Activated CD8-positive, alpha-beta T cell treated with anti-CD3 and anti-CD28 coated beads, Interleukin-2, amount 10 ng/mL, durations not matched to agents 7 days and 5 days (primary cell): ENCODE measurements at places on chromosomes 3 and 15. TPM values are rescaled to one million over a fixed set of nuclear protein-coding genes. Genes with fewer than 3 reads are reported as not detected.

- no peak for DNase-seq
These were observed 10.6 kb upstream of the UTS2B start for GRCh38 chr3:191340966-191341365.

GRCh38 chr3:53161820-53162671 is 1.0 kb downstream of the PRKCD start:
- peak; percentile 35 for DNase-seq

- no peak for DNase-seq
These were observed 304.9 kb downstream of the FGF12 start for GRCh38 chr3:192422321-192422996.

DNA sequence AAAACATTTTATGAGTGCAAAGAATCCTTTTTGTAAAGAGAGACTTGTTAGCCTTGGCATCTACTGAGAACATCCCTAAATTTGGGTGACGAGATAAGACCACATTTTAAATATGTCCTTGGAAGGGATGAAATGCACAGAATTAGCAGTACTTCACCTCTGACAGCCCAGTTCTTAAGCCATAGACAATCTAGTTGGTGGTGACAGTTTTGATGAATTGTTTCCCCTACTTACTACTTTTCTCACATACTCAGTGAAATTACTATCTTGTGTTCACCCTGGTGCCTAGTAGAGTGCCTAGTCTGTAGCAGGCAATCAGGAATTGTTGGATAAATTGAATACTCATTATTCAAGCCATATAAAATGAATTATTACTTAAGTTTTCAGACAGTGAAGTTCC is 3.4 kb downstream of the SCAANT1 start:
- DNase-seq, result no peak

DNA sequence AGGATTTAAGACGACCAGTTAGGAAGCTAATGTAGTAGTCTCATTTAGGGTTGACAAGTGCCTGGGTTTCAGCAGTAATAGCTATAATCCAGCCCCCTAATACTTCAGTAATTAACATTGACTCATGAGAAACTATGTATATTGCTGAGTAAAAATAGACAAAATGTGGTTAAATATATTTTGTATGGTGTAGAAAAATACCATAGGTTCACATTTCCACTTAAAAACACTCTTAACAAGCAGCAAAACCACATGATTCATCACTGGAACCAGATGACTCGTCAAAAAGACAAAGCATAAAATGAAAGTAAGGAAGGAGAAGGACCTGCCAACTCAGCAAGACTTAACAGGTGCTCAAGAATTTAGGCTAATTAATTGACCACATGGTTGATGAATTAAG is 288.9 kb downstream of the EFHB start:
- DNase-seq, result no peak

DNA sequence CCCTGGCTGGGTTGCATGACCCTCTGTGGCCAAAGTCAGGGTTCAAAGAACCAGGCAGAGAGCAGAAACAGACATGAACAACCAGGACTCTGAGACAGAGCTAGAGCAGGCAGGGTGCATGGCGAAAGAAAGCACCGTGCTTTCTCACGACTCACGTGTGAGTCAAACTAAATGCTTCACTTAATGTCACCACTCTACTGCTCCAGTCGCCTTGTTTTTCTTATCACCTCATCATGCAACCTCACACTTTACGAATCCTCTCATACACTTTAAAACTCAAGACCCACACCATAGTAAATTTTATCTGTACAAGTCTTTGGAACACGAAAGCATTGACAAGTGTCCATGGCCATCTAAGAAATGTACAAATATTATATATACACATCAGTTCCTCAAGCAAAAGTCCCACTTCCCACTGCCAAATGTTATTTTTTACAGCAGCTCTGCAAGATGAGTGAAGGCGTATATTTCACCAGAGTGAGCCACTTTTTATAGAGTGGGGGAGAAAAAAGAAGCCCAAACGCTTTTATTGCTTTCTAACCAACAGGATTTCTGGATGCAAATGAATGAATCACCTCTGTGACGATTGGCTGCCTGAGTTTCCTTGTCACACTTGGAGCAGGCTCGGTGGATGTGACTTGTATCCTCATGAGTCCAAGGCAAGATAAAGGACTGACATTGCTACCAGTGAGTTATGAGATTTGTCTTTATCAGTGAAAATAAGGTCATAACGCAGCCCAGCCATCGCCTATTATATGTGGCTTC is 16.0 kb upstream of the MEGF11 start:
- DNase-seq, result no peak

- DNase-seq, result no peak
These were observed 177.4 kb upstream of the CRBN start for GRCh38 chr3:3356846-3357245.

DNA sequence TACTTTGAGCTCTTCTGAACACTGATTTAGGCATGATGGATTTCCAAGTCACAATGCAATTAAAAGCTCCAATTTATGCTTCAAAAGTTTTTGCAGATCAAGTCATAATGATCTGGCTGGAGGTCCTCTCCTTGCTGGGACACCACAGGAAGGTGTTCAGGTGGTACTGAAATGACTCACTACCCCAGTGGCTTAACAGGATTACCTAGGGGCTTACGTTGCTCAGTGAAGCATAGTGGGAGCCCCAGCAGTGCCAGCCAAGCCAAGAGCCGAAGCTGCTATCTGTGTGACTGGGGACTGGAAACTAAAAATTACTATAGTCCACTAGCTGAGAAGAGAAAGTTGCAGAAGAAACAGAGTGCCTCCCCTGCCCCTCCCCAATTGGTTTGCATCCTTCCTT is 110.1 kb upstream of the LPP start:
- DNase-seq, result peak; percentile 57

The SLC27A2 gene
- total RNA-seq, result 11.6 TPM

DNA sequence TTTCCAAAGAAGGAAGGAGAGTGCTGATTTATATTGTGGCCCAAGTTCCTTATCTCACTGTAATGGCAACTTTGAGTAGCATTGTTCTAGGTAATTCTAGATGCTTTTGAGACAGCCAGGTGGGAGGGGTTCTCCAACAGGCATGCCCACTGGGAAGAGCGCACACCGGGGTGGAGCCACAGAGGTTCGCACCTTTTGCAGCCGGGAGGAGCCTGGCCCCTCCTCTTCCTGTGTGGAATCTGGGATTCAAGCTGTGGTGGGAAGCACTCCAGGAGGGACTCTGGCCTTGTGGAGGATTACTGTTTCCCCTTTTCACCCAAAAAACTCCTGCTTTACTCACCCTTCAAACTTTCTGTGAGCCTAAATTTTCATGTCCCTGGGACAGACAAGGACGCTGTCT is 53.1 kb downstream of the CFAP20DC start:
- DNase-seq, result no peak
